Cardiac muscle cell (in vitro differentiated cells and primary cell): ENCODE measurements at places on chromosomes 2 and 18. TPM values are rescaled to one million over a fixed set of nuclear protein-coding genes. Genes with fewer than 3 reads are reported as not detected.

- DNase-seq: no peak
- H3K4me3 ChIP-seq: peak overlapping the region; percentile 14
- no peak overlapping the region for H3K27ac ChIP-seq
Measured at GRCh38 chr2:156321243-156321904, 11.1 kb downstream of the NR4A2 start.

DNA sequence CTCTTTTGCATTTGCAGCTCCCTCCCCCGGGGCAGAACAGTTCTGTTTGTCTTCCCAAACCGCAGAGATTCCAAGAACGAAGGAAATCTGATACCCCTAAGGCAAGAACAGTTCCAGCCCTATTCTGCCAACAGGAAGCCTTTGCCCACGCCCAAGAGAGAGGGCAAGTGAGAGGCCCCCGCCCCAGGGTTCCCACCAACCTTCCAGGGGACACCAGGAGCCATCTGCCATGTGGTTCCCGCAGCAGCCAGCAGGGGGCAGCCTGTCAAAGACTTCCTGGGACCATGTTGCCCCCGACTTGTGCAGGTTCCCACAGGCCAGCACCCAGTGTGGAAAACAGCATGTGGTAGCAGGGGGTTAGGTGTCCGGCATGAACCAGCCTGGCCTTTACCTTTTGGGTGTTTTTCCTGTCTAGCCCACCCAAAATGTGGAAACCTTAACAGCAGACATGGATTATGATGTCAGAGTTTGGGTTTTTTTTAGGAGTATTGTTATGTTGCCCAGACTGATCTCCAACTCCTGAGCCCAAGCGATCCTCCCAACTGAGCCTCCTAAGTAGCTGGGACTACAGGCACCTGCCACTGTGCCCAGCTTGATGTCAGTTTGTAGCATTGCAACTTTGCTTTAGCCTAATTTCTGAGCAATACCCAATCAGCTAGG, 21.7 kb upstream of the EFHD1 start:
- H3K27me3 ChIP-seq: no peaks in the 10 kb centered on the region
- DNase-seq: peak; percentile 61
- H3K27ac ChIP-seq: no peak overlapping the region
- no peak overlapping the region for H3K4me3 ChIP-seq
- no peaks in the 10 kb centered on the region for H3K4me1 ChIP-seq

- H3K4me3 ChIP-seq: no peak overlapping the region
- no peaks in the 10 kb centered on the region for H3K4me1 ChIP-seq
- H3K36me3 ChIP-seq: peaks cover 41% of the 10 kb centered on the region
- no peak for DNase-seq
- H3K27me3 ChIP-seq: no peaks in the 10 kb centered on the region
Measured at GRCh38 chr2:27647289-27647688, 16.1 kb downstream of the SUPT7L start.

GRCh38 chr18:44882163-44882868, 201.6 kb downstream of the SETBP1 start:
- H3K27me3 ChIP-seq: no peaks in the 10 kb centered on the region
- no peak overlapping the region for H3K27ac ChIP-seq
- no peaks in the 10 kb centered on the region for H3K36me3 ChIP-seq
- no peak for DNase-seq

GRCh38 chr2:160498137-160498536, 4.5 kb upstream of the RBMS1 start:
- no peak overlapping the region for H3K27ac ChIP-seq
- no peak overlapping the region for H3K4me3 ChIP-seq
- no peaks in the 10 kb centered on the region for H3K27me3 ChIP-seq
- peaks cover 7% of the 10 kb centered on the region for H3K4me1 ChIP-seq
- DNase-seq: no peak
- no peaks in the 10 kb centered on the region for H3K36me3 ChIP-seq

DNA sequence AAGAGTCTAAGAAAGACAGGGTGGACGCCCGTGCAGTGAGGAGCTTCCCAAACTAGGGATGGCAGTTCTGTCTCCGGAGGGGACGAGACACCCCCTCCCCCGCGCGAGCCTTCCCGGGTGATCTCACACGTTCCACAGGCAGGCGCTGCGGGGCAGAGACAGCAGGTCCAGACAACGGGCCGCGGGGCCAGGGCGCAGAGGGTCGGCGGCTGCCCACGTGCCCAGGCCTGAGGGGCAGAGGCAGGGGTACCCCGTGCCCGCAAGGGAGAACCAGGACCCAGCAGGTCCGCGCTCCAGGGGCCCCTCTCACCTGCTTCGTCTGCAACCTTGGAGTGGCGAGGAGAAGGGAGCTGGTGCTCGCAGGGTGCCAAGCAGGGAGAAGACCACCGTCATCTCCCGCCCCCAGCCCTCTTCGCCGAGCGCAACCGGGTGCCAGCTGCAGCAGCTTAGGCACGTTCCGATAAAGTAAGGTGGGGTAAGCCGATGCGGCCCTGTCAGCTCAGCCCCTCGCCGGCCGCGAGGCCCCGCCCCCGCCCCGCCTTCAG, at the start of gene GPR155:
Gene GPR155, minus strand, starts transcription at position 467 of the 545 bp plus-strand sequence. CDS start 5,073 bp downstream, outside the sequence.
- peak; percentile 33 for DNase-seq
- H3K4me3 ChIP-seq: peak within 1 kb of the TSS; percentile 65
- no peaks in the 10 kb centered on the region for H3K36me3 ChIP-seq

- H3K36me3 ChIP-seq: no peaks in the 10 kb centered on the region
- H3K27ac ChIP-seq: no peak overlapping the region
- H3K4me3 ChIP-seq: no peak overlapping the region
- DNase-seq: peak; percentile 51
- no peaks in the 10 kb centered on the region for H3K4me1 ChIP-seq
Measured at GRCh38 chr18:78986018-78986481, 6.4 kb downstream of the SALL3 start.

DNA sequence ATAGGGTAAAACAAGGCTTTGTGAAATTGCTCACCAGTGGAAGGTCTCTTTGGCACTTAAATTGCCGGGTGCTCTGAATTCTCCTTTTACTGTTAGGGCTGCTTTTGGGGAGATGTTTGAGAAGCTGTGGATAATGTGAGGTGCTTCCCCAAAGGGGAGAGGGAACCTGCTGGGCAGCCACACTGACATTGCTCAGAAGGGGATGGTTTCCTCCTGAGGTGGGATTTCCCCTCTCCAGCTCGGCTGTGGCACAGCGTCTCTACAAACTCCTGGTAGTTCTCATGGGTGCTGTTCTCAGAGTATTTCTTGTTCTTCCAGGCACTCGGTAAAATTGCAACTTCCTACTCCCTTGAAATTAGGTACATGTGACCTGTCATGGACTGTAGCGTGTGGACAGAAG, 124.2 kb downstream of the LPIN1 start:
- H3K36me3 ChIP-seq: no peaks in the 10 kb centered on the region
- no peak for DNase-seq
- H3K4me1 ChIP-seq: peaks cover 11% of the 10 kb centered on the region
- no peak overlapping the region for H3K4me3 ChIP-seq
- peak overlapping the region; percentile 25 for H3K27ac ChIP-seq
- no peaks in the 10 kb centered on the region for H3K27me3 ChIP-seq

DNA sequence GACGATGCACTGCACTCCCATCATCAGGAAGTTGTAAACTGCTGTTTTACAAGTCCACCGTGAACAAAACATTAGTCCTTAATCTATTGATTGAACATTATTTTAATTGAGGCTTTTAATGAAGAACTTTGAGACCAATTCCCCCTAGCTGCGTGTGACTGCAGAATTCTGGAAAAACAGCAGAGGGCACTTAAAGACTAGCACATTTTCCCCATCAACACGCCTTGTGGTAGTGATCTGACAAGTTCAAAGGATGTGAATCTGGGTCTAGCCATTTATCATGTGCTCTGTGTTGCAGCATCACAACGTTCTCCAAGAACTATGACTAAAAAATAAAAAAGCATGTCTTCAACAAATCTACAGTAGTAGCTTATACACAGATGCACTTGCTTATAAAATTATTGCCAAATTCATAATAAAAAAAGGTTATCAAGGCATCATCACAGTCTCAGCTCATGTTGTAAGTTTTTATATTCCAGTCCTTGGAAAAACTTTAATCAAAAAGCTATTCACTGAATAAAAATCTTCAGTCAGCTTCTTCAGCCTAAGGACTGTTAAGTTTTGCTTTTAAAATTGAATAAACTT, 35.8 kb downstream of the SKOR2 start:
- peak; percentile 78 for DNase-seq
- H3K27me3 ChIP-seq: peaks cover 46% of the 10 kb centered on the region
- no peak overlapping the region for H3K4me3 ChIP-seq

- no peaks in the 10 kb centered on the region for H3K36me3 ChIP-seq
- no peak for DNase-seq
- no peak overlapping the region for H3K4me3 ChIP-seq
- no peak overlapping the region for H3K27ac ChIP-seq
- no peaks in the 10 kb centered on the region for H3K27me3 ChIP-seq
Measured at GRCh38 chr2:40879305-40879704, 427.4 kb upstream of the SLC8A1 start.

DNA sequence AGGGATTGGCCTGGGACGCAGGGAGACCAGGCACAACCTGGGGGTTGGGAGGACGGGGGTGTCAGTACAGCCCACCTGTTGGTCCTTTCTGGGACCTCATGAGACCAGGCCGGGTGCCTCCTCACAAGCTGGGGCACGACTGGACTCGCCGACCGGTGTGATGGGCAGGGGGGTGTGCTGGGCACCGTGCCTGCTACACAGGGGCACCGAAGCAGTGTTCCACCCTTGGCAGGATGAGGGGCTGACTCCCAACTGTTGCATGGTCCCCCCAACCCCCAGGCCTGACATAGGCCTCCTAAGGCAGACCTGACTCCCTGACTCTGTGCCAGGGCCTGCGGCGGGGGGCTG, 256.7 kb downstream of the ATAD2B start:
- no peak for DNase-seq
- H3K4me3 ChIP-seq: no peak overlapping the region
- H3K4me1 ChIP-seq: no peaks in the 10 kb centered on the region
- H3K27ac ChIP-seq: no peak overlapping the region
- no peaks in the 10 kb centered on the region for H3K36me3 ChIP-seq

- H3K36me3 ChIP-seq: no peaks in the 10 kb centered on the region
- H3K4me3 ChIP-seq: peak overlapping the region; percentile 38
- DNase-seq: no peak
- H3K27me3 ChIP-seq: no peaks in the 10 kb centered on the region
- H3K27ac ChIP-seq: no peak overlapping the region
Measured at GRCh38 chr18:80147037-80147417, 38.0 kb downstream of the ADNP2 start.

DNA sequence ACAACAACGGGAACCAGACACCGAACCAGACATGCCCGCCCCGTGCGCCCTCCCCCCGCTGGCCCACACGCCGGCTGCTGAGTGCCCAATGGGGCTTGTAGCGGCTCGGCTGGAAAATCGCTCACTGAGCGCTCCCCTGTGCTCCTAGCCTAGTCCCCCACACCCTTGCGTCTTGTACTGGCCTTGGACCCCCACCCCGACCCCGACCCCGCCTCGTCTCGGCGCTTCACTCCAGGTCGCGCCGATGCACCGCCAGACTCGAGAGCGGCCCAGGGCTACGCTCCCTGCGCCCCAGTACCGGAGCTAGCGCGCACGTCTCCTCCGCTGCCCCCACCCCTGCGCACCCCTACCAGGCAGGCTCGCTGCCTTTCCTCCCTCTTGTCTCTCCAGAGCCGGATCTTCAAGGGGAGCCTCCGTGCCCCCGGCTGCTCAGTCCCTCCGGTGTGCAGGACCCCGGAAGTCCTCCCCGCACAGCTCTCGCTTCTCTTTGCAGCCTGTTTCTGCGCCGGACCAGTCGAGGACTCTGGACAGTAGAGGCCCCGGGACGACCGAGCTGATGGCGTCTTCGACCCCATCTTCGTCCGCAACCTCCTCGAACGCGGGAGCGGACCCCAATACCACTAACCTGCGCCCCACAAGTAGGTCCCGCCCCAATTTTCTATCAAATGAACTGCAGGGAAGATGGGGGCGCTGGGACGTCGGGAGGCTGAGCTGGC, 1.5 kb downstream of the GAD1 start:
- peaks cover 7% of the 10 kb centered on the region for H3K4me1 ChIP-seq
- no peak overlapping the region for H3K27ac ChIP-seq
- no peak for DNase-seq
- peaks cover 100% of the 10 kb centered on the region for H3K27me3 ChIP-seq

DNA sequence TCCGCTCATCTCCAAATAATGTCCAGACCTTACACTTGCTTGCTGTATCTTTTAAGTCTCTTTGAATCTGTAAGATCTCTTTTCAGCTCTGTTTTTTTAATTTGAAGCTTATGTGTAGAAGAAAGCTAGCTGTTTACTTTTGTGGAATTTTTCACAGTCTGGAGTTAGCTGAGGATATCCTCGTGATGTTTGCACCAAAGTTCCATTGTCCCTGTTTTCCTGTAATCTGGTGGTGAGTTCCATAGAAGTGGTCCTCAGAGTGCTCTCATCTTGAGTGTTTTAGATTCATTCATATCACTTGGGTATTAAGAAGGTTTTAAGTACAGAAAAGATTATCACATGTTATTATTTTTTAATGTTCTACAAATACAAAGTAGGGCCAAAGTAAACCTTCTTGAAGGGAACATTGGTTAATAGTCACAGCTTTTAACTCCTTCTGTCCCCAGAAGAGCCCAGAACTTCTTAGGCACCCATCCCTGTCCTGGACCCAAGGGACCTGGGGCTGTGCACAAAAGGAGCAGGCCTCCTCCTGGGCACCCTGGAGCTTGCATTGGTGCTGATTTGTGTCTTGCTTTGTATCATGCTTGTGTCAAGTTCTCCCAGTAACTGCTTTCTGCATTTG, 15.0 kb downstream of the MLPH start:
- H3K27me3 ChIP-seq: no peaks in the 10 kb centered on the region
- DNase-seq: no peak
- no peak overlapping the region for H3K27ac ChIP-seq
- no peaks in the 10 kb centered on the region for H3K4me1 ChIP-seq
- H3K36me3 ChIP-seq: no peaks in the 10 kb centered on the region

- H3K27me3 ChIP-seq: no peaks in the 10 kb centered on the region
- no peak overlapping the region for H3K27ac ChIP-seq
- H3K4me1 ChIP-seq: peaks cover 7% of the 10 kb centered on the region
- no peak for DNase-seq
- H3K4me3 ChIP-seq: no peak overlapping the region
Measured at GRCh38 chr2:11856095-11856494, 109.7 kb downstream of the LPIN1 start.

DNA sequence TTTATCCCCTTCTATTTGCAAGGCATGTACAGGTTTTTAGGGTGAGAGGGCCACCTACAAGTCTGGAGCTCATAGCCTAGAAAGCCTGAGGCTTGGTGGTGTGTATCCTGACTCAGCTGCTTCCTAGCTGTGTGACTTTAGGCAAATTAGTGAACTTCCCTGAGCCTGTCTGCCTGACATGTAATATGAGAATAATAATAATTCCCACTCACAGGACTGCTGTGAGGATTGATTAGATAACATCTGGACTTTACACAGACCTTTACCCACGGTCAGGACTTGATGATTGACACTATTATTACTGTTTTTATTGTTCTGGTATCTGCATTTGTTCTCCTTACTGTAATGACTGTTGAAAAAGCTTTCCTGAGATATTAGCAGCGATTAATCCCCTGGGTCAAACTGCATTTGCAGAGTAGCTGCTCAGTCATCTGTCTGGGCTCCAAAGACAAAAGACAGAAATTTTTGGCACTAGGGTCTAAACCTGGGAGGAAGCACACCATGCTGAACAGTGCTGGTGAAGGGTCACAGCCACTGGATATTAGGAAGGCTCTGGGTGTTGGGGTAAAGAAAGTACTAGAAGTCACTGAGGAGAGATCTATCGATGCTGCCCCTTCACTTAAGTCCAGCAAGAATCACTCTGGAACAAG, 276.5 kb upstream of the FN1 start:
- no peaks in the 10 kb centered on the region for H3K36me3 ChIP-seq
- peaks cover 21% of the 10 kb centered on the region for H3K4me1 ChIP-seq
- H3K27ac ChIP-seq: peak overlapping the region; percentile 71
- DNase-seq: no peak
- H3K27me3 ChIP-seq: no peaks in the 10 kb centered on the region

The MATN3 gene
- total RNA-seq: 1.3 and 3.8 TPM in 2 replicates

The PSMA8 gene
- not detected in 2 replicates for total RNA-seq

The C2orf72 gene
- total RNA-seq: 4.2 and 5.4 TPM in 2 replicates

The TSPYL6 gene
- not detected in 2 replicates for total RNA-seq

The C2orf78 gene
- total RNA-seq: 0.18 TPM in 1 of 2 replicates, not detected in the other

The FOXI3 gene
- total RNA-seq: not detected in 2 replicates

The DUSP2 gene
- total RNA-seq: 0.89 and 3.0 TPM in 2 replicates
